HFFc6 (cell line): ENCODE measurements at places on chromosomes 5 and 9. TPM values are rescaled to one million over a fixed set of nuclear protein-coding genes. Genes with fewer than 3 reads are reported as not detected.

DNA sequence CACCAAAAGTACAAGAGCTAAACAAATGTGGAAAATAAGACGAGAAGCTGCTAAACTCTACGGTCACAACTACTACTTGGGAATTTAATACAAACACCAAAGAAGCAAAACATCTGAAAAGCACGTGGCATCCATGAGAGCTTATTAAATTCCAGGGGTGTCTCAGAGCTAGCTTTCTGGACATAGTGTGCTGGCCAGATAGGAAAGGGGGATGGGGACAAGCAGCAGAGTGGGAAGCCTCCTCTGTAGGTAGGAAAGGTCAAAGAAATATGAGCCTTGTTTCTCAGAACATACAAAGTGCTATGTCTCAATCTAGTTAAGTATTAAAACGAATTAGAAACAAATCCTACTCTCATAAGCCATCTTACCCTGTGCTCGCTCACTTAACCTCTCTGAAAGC lies 51.3 kb upstream of the GOLPH3 start:
- 0 out of 2 replicates have a peak overlapping the region, but pooled peaks have one; percentile 17 for H3K4me3 ChIP-seq
- peaks cover 11% of the 10 kb centered on the region; the same call in 1 of the 2 replicates for H3K36me3 ChIP-seq
- no peaks in the 10 kb centered on the region; the same call in 1 of the 2 replicates for H3K27me3 ChIP-seq
- peak overlapping the region; percentile 63 for H3K27ac ChIP-seq
- peak; percentile 41 for DNase-seq

DNA sequence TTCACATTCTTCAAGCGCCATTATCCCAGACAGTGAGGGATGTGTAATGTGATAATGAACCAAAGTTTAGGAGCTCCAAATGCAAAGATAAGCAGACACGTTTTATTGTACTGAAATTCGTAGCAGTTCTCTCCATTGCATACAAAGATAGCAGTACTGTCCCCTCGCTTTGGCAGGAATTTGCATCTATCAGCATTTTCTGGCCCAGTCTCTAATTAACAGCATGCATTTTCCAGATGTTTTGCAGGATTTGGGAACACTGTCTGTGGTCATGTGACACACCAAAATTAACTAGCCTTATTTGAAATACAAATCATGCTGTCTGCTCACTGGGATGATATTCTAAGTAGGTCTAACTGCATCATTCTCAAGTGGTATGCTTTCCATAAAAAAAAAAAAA lies 235.9 kb upstream of the TRPM3 start:
- DNase-seq = no peak
- no peaks in the 10 kb centered on the region for H3K27me3 ChIP-seq
- H3K27ac ChIP-seq = no peak overlapping the region
- peaks cover 38% of the 10 kb centered on the region for H3K4me1 ChIP-seq

- H3K27me3 ChIP-seq = 0 out of 2 replicates have a peak, but pooled peaks cover 4% of the 10 kb centered on the region
- peaks cover 70% of the 10 kb centered on the region for H3K4me1 ChIP-seq
- no peaks in the 10 kb centered on the region for H3K36me3 ChIP-seq
- peak; percentile 64 for DNase-seq
Observed at GRCh38 chr5:39498278-39498952, 73.6 kb upstream of the DAB2 start.

DNA sequence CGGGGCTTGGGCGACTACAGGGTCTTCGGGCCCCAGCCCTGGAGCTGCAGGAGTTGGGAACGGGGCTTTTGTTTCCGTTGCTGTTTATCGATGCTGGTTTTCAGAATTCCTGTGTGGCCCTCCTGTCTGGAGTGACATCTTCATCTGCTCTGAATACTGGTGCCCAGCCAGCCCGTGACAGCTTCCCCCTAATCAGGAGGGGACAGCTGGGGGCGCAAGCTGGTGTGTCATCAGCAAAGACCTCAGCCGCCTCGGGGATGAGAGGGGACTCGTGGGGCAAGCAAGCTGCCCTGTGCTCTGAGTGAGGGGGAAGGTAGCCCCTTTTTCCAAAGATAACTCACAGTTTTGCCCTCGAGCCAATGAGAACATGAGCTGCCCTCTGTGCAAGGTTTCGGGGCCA lies 110.7 kb downstream of the RXRA start:
- H3K27ac ChIP-seq = no peak overlapping the region
- peaks cover 11% of the 10 kb centered on the region for H3K27me3 ChIP-seq
- H3K4me1 ChIP-seq = peaks cover 24% of the 10 kb centered on the region
- no peak for DNase-seq
- no peak overlapping the region for H3K4me3 ChIP-seq

SLC26A2 gene
- total RNA-seq = 10.3 to 11.8 TPM (median 11.8 TPM) in 3 replicates

HAPLN1 gene
- total RNA-seq = 9.1 and 111 TPM in 2 replicates
